Activated effector memory CD4-positive, alpha-beta T cell treated with Interleukin-2 at 50 U/mL for 16 hours (primary cell): ENCODE measurements at places on chromosomes 6 and 20.

DNA sequence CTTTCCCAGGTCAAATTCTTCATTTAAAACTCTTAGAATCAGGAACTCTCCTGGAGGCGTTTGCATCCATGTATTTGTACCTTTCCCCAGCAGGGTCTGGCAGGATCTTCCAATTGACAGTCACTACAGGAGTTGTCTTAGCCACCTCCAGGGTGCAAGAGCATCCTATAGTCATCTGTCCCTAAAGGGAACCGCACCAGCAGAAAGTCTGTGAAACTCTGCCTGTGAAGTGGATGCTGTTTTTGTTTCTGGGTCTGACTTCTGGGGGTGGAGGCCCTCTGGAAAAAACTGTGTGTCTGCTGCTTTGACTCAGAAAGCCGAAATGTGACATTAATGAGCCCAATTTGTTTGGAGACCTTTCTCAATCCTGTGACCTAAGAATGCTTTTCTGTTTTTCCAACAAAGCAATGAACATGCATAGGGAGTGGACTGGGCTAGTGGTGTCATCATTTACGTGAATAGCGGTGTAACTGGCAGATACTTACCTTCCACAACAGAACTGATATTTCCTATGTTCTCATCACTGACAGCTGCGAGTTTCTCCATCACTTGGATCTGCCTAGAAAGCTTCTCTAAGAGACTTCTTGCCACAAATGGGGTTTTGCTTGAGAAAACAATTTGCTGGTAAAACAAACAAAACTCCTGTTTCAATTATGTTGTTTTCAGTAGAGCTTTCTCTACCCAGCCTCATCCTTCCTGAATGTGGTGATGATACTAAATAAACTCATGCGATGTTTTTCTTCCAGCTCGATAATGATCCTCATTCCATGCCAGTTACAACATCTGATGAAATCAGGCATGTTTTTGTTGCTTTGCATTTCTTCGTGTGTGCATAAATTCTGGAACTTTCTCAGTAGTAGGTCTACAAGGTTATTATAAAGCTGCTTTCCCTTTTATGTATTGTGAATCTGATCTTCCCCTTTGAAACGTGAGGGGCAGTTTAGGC lies 33.3 kb upstream of the ARMH2 start:
- DNase-seq: no peak

- no peak for DNase-seq
Observed at GRCh38 chr20:32442630-32443373, 84.7 kb downstream of the ASXL1 start.

- no peak for DNase-seq
Observed at GRCh38 chr20:45343532-45344167, 4.6 kb downstream of the SDC4 start.

- no peak for DNase-seq
Observed at GRCh38 chr6:14464055-14464454, 346.5 kb downstream of the CD83 start.
